Activated CD8-positive, alpha-beta T cell treated with anti-CD3 and anti-CD28 coated beads, Interleukin-2, amount 10 ng/mL, durations not matched to agents 7 days and 5 days (primary cell): ENCODE measurements at places on chromosomes 2 and 18. TPM values are rescaled to one million over a fixed set of nuclear protein-coding genes. Genes with fewer than 3 reads are reported as not detected.

Gene SNX17
- 120 TPM for total RNA-seq

DNA sequence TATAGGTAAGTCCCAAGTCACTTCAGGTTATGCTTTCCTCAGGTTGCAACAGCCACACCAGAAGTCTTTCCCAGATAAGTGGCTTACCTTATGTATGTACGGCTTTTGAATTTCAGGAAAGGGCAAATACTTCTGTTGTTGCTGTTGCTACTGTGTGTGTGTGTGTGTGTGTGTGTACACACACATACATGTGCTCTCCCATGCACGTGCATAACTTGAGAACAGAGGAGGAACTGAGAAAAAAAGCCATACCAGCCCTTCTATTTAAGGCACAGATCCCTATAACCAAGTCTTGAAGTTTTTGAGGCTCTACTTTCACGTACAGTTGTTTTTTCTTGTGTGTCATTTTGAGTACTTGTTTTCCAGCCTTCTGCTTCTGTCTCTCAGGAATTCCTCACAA is 62.4 kb downstream of the WDPCP start:
- H3K36me3 ChIP-seq, result no peaks in the 10 kb centered on the region
- no peak overlapping the region for H3K27ac ChIP-seq
- DNase-seq, result no peak
- H3K4me1 ChIP-seq, result no peaks in the 10 kb centered on the region

GRCh38 chr2:9951522-9952285 is at the start of gene GRHL1:
Gene GRHL1 (plus strand): TSS chr2:9951693. CDS start chr2:9951834, 141 bp downstream.
- no peak within 1 kb of the TSS for H3K27ac ChIP-seq
- peak; percentile 90 for DNase-seq
- peaks cover 52% of the 10 kb centered on the region for H3K27me3 ChIP-seq
- peak within 1 kb of the TSS; percentile 79 for H3K4me3 ChIP-seq
- H3K36me3 ChIP-seq, result no peaks in the 10 kb centered on the region
- H3K4me1 ChIP-seq, result peaks cover 7% of the 10 kb centered on the region

- no peak overlapping the region for H3K27ac ChIP-seq
- H3K4me1 ChIP-seq, result no peaks in the 10 kb centered on the region
- DNase-seq, result no peak
- no peaks in the 10 kb centered on the region for H3K36me3 ChIP-seq
Measured at GRCh38 chr18:24181806-24182205, 42.9 kb downstream of the CABYR start.

DNA sequence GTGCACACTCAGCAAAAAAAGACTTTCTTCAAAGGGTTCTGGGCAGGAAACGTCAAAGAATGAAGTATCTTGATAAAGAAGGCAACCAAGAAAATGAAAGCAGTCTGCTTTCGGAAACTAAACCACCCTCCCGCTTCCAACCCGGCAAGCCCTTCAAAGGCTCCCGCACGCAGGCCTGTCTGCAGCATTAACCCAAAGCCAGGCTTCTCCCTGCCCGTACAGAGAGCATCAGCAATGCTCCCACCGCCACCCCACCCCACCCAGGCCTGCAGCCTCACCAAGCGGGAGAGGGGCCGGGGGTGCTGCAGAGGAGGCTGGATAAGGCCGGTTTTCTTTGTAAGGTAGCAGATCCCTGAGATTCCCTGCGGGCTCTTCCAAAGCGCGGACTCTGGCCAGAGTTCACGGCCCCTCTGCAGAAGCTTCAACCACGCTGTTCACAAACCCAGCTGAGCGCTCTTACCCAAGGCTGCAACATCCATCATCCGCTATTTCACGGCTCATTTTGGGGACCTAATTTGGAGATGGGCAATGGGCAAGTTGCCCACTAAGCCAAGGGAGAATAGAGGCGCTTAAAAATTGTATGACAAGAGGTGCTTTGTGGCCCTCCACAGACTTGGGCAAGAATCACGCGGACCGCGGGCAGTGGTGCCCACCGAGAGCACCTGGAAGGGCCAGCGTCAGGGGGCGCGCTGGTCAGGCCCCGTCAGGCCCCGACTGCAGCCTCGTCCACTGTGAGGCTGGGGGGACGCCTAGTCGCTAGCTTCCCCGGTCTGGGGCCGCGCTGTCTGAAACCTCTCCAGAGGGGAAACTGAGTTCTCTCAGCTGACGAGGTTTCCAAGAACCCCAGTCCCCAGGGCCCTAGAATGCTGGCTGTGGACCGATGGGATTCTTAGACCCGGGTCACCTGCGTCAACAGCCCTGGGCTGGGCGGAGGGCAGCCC is 225.4 kb upstream of the ID2 start:
- H3K36me3 ChIP-seq, result peaks cover 27% of the 10 kb centered on the region
- no peaks in the 10 kb centered on the region for H3K27me3 ChIP-seq
- DNase-seq, result peak; percentile 82
- peak overlapping the region; percentile 80 for H3K4me3 ChIP-seq
- peak overlapping the region; percentile 99 for H3K27ac ChIP-seq

Gene FTCDNL1
- 1.5 TPM for total RNA-seq

Gene CFAP53
- total RNA-seq, result 0.29 TPM

Gene HOXD11
- not detected for total RNA-seq

Gene SOX11
- total RNA-seq, result not detected

Gene HOXD1
- total RNA-seq, result not detected

- no peak overlapping the region for H3K27ac ChIP-seq
- no peak overlapping the region for H3K4me3 ChIP-seq
- no peak for DNase-seq
Measured at GRCh38 chr2:96506907-96507240, 1.7 kb upstream of the NEURL3 start.

- H3K27me3 ChIP-seq, result no peaks in the 10 kb centered on the region
- no peak overlapping the region for H3K4me3 ChIP-seq
- no peaks in the 10 kb centered on the region for H3K4me1 ChIP-seq
- no peak for DNase-seq
- H3K27ac ChIP-seq, result no peak overlapping the region
- no peaks in the 10 kb centered on the region for H3K36me3 ChIP-seq
Measured at GRCh38 chr18:65235966-65236624, 514.7 kb upstream of the CDH7 start.

- H3K4me1 ChIP-seq, result peaks cover 23% of the 10 kb centered on the region
- no peak overlapping the region for H3K27ac ChIP-seq
Measured at GRCh38 chr2:44753552-44754285, 187.8 kb upstream of the SIX3 start.

DNA sequence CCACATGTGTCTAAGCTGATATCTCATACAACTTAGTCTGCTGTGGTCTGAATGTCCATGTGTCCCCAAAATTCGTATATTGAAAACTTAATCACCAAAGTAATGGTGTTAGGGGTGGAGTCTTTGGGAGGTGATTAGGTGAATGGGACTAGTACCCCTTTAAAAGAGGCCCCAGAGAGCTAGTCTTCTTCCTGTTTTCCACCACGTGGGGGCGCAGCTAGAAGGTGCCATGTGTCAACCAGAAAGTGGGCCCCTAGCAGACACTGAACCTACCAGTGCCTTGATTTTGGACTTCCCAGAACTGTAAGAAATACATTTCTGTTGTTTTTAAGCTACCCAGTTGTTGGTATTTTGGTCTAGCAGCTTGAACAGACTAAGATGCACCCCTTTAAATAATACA is 86.6 kb downstream of the ASB1 start:
- peak; percentile 59 for DNase-seq
- no peaks in the 10 kb centered on the region for H3K36me3 ChIP-seq
- H3K4me3 ChIP-seq, result no peak overlapping the region
- no peak overlapping the region for H3K27ac ChIP-seq
- peaks cover 7% of the 10 kb centered on the region for H3K4me1 ChIP-seq

Gene MRPS5
- 83.3 TPM for total RNA-seq

Gene CFAP221
- not detected for total RNA-seq

Gene SPRED2
- 9.5 TPM for total RNA-seq

GRCh38 chr2:101464841-101465240 is 10.1 kb downstream of the RFX8 start:
- peaks cover 6% of the 10 kb centered on the region for H3K4me1 ChIP-seq
- no peak overlapping the region for H3K27ac ChIP-seq
- H3K27me3 ChIP-seq, result no peaks in the 10 kb centered on the region
- H3K36me3 ChIP-seq, result peaks cover 12% of the 10 kb centered on the region
- DNase-seq, result no peak
- H3K4me3 ChIP-seq, result no peak overlapping the region

Gene IFIH1
- 37.3 TPM for total RNA-seq

GRCh38 chr2:122421775-122422174 is 666.3 kb downstream of the TSN start:
- H3K4me3 ChIP-seq, result no peak overlapping the region
- H3K36me3 ChIP-seq, result no peaks in the 10 kb centered on the region
- no peaks in the 10 kb centered on the region for H3K27me3 ChIP-seq
- no peak overlapping the region for H3K27ac ChIP-seq

GRCh38 chr2:209526561-209526960 is 102.7 kb downstream of the MAP2 start:
- no peak overlapping the region for H3K27ac ChIP-seq
- no peak for DNase-seq
- no peak overlapping the region for H3K4me3 ChIP-seq
- H3K36me3 ChIP-seq, result no peaks in the 10 kb centered on the region
- peaks cover 18% of the 10 kb centered on the region for H3K4me1 ChIP-seq

Gene PUS10
- 7.7 TPM for total RNA-seq

GRCh38 chr2:145410086-145410485 is 890.2 kb upstream of the ZEB2 start:
- H3K4me1 ChIP-seq, result peaks cover 30% of the 10 kb centered on the region
- H3K27me3 ChIP-seq, result peaks cover 44% of the 10 kb centered on the region
- H3K27ac ChIP-seq, result no peak overlapping the region
- H3K4me3 ChIP-seq, result no peak overlapping the region

DNA sequence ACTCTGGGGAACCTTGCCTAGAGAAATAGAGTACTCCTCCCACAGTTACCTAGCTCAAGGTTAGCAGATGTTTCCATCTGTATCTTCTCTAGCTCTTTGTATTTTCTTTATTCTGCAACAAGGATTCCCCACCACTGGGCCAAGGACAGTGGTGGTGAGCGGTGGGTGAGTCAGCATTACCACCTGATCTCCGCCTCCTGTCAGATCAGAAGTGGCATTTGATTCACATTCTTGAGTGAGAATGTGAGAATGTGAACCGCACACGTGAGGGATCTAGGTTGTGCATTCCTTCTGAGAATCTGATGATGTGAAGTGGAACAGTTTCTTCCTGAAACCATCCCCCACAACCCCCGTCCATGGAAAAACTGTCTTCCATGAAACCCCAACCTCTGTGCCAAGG is 9.0 kb downstream of the EPB41L3 start:
- H3K4me1 ChIP-seq, result no peaks in the 10 kb centered on the region
- peaks cover 3% of the 10 kb centered on the region for H3K27me3 ChIP-seq
- H3K36me3 ChIP-seq, result no peaks in the 10 kb centered on the region
- H3K27ac ChIP-seq, result no peak overlapping the region

DNA sequence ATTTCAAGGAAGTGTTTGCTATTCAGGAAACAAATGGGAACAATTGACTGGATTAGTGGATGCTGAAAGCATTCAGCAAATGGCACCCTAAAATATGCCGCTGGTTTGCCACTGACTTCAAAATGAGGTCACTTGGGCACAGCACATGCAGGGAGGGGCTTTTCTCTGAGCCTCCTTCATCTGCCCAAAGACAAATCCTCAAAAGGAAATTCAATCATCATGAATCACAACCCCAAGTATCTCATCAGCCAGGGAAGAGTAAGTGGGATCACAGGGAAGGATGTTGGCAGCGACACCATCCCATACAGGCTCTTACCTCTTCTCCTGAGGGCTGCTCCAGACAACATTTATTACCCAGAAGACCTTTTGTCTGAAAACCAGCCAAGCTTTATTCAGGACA is 14.4 kb upstream of the SP140L start:
- peaks cover 50% of the 10 kb centered on the region for H3K36me3 ChIP-seq
- no peak overlapping the region for H3K27ac ChIP-seq
- H3K27me3 ChIP-seq, result no peaks in the 10 kb centered on the region
- DNase-seq, result no peak
- H3K4me1 ChIP-seq, result peaks cover 12% of the 10 kb centered on the region

DNA sequence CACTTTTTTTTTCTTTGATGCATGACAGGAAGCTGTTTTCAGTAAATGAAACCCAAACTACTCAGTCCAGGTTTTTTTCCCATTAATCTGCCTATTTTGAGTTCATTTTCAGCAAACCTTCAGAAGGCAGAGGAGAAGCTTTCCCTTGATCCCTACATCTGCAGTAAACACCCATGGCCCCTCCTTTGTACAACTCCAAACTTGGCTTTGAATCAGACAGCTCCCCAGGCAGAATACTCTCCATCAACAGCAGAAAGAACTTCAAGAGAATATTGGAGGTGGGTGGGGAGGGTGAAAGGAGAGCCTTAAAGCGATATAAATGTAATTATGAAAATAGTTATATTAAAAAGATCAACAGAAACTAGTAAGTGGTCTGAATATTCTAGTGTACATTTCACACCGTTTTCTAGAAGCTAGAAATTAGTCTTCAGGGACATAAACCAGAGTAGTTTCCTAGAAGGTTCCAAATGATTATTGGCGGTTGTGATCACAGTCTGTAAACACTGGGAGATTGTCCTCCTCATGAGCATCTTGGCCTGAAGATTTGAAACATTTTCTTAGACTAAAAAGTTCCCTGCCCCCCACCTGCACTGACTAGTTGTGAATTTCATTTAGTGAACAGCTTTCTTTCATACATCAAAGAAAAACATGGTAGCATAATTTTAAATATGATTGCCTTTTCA is 75.1 kb upstream of the STK39 start:
- no peak overlapping the region for H3K27ac ChIP-seq
- H3K4me3 ChIP-seq, result no peak overlapping the region
- no peaks in the 10 kb centered on the region for H3K36me3 ChIP-seq

GRCh38 chr2:233449081-233449901 is 95.0 kb downstream of the DGKD start:
- H3K27ac ChIP-seq, result no peak overlapping the region
- no peak for DNase-seq
- H3K4me3 ChIP-seq, result no peak overlapping the region

GRCh38 chr2:71333619-71334018 is 2.0 kb downstream of the ZNF638 start:
- H3K4me1 ChIP-seq, result peaks cover 34% of the 10 kb centered on the region
- H3K27ac ChIP-seq, result no peak overlapping the region
- DNase-seq, result no peak
- peaks cover 5% of the 10 kb centered on the region for H3K27me3 ChIP-seq
- peak overlapping the region; percentile 96 for H3K4me3 ChIP-seq
- peaks cover 31% of the 10 kb centered on the region for H3K36me3 ChIP-seq

GRCh38 chr2:236991874-236992273 is 93.8 kb upstream of the COPS8 start:
- H3K36me3 ChIP-seq, result no peaks in the 10 kb centered on the region
- no peak for DNase-seq
- no peak overlapping the region for H3K4me3 ChIP-seq
- H3K27me3 ChIP-seq, result peaks cover 16% of the 10 kb centered on the region
- H3K4me1 ChIP-seq, result no peaks in the 10 kb centered on the region

DNA sequence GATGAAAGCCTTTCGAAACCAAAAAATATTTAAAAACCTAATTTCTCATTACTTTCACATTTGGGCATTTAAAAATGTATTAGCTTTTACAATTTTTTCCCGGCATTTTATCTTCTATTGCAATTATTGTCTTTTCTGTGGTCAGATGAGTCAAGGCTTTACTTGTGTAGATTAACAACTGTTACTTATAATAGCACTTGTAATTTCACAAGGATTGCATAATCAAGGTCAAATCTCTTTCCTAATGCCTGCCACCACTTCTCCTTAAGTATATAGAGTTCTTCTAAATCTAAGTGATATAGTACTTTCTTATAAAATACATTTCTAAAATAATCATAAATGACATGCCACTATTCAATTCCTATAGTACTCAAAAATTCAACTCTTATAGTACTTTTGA is 67.2 kb downstream of the SLC8A1 start:
- no peak overlapping the region for H3K4me3 ChIP-seq
- no peak overlapping the region for H3K27ac ChIP-seq
- DNase-seq, result no peak
